Cardiac ventricle fibroblast (primary cell): ENCODE measurements at places on chromosomes 13 and 19. TPM values are rescaled to one million over a fixed set of nuclear protein-coding genes. Genes with fewer than 3 reads are reported as not detected.

The RXFP2 gene
- total RNA-seq: not detected in 2 replicates

The MAG gene
- 0.34 and 2.9 TPM in 2 replicates for total RNA-seq

The ZNF20 gene
- total RNA-seq: 0.88 and 3.1 TPM in 2 replicates

The ZNF729 gene
- total RNA-seq: not detected in 2 replicates

The C13orf46 gene
- total RNA-seq: 0.15 TPM in 1 of 2 replicates, not detected in the other

The WDR88 gene
- not detected in 2 replicates for total RNA-seq
